Neural crest cell (in vitro differentiated cells): ENCODE measurements at places on chromosomes 13 and 19. TPM values are rescaled to one million over a fixed set of nuclear protein-coding genes. Genes with fewer than 3 reads are reported as not detected.

Gene ZNF492
- not detected in 2 replicates for total RNA-seq

Gene KIR2DL4
- not detected in 2 replicates for total RNA-seq

Gene TNFSF13B
- 0.32 and 0.82 TPM in 2 replicates for total RNA-seq

Gene MEIOSIN
- total RNA-seq, result not detected in 2 replicates

Gene CGB8
- total RNA-seq, result not detected in 2 replicates

Gene ETFB
- 41.1 and 42.4 TPM in 2 replicates for total RNA-seq

Gene SIGLEC6
- not detected in 2 replicates for total RNA-seq

Gene PEAK3
- total RNA-seq, result not detected in 2 replicates

Gene BSG
- total RNA-seq, result 564 and 613 TPM in 2 replicates

Gene APLP1
- 140 and 143 TPM in 2 replicates for total RNA-seq

Gene ZNF808
- total RNA-seq, result 23.4 and 25.9 TPM in 2 replicates

Gene PCP2
- total RNA-seq, result not detected in 2 replicates

Gene TUBA3C
- not detected in 2 replicates for total RNA-seq

Gene ZFP28
- 7.4 and 8.0 TPM in 2 replicates for total RNA-seq

Gene ZNF134
- total RNA-seq, result 31.7 and 32.1 TPM in 2 replicates

Gene AMER2
- total RNA-seq, result 3.9 and 4.1 TPM in 2 replicates

Gene ADAMTS10
- total RNA-seq, result 30.9 and 31.4 TPM in 2 replicates

Gene NCAN
- total RNA-seq, result 12.3 and 13.8 TPM in 2 replicates

Gene TPRX2
- not detected in 2 replicates for total RNA-seq

Gene SBK2
- total RNA-seq, result not detected in 2 replicates

Gene RDH8
- not detected in 2 replicates for total RNA-seq

Gene LINGO3
- total RNA-seq, result not detected in 2 replicates

Gene PLIN5
- 4.8 TPM in 2 replicates for total RNA-seq

Gene OLFM4
- total RNA-seq, result not detected in 2 replicates

Gene PARP4
- 34.7 and 36.3 TPM in 2 replicates for total RNA-seq

Gene FGF9
- total RNA-seq, result 3.7 and 5.0 TPM in 2 replicates
